Skeletal muscle cell (primary cell): ENCODE measurements at places on chromosomes 3 and 15.

DNA sequence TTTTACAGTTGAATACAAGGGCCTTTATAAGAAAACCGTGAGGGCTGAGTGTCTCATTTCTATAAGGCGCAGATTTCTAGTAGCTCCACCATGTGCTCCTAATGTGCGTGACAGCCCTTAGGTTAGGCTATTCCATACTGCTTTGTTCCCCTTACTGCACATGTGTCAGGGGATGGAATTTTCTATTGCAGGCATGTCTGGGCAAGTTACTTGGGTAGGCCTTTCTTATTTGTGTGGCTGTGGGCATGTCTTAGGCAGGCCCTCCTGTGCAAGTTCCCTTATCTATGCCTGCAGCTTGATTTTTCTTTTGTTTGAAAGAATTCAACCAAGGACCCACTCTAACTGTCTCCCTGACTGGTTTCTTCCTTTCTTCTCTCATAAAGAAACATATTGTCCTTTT, 434.2 kb upstream of the CNTN3 start:
- DNase-seq: no peak

DNA sequence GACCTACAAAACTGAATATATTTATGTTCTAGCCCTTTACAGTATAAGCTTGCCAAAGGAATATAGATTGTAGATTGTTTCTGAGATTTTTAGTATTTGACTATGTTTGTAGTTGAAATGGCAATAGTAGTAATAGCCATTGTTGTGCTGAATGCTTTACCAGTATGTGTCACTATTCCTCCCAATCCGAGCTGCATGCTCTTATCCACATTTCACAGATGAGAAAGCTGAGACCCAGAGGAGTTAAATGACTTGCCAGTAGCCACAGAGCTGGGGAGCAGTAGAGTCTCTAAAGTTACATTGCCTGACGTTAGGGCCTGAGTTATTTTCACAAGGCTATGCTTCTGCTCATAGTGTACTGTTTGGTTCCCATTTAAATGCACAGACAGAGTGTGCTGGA, 3.3 kb upstream of the GLB1 start:
- no peak for DNase-seq

GRCh38 chr3:37646865-37647264, 214.8 kb upstream of the CTDSPL start:
- DNase-seq: no peak

GRCh38 chr15:74482661-74483060, 21.7 kb upstream of the UBL7 start:
- DNase-seq: no peak

DNA sequence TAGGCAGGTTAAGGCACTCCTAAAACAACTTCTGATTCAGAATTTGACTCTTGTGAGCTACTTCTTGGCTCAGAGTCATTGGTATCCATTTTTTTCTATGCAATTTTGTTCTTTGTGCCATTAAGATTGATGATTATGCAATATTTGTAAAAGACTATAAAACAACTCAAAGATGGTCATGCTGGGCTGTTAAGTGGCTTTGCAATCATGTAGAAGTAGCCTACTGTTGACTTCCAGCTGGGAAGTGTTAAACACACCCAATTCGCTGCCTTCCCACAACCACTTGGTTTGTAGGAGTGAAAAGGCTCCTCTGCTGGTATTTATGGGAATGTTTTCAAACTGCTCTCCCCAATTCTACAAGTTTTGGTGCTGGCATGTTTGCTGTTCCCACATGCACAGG, 74.7 kb upstream of the COL6A6 start:
- DNase-seq: no peak

DNA sequence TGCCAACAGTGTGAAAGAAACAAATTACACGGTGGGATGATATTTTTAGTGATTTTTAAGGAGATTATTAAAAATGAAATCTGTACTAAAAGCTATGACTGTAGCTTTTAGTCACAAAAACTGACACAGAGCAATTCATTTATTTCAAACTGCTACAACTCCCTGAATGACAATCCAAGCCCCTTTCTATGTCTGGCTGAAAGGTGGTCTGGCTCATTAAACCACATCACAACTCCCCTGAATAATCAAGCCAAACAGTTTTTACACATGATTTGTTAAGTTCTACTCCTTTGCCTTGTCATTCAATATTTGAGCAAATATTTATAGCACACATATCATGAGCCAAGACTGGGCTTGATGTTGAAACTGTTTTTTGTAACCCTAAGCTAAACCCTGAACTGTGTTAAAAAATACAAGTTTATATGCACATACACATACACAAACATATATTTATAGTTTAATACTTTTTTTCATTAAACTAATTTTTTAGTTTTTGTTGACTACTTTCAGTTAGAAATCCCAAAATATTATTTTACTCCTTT, 125.5 kb downstream of the RBMS3 start:
- DNase-seq: no peak

- DNase-seq: no peak
These were observed 1.2 kb downstream of the TRH start for GRCh38 chr3:129975705-129976048.

- peak; percentile 4 for DNase-seq
These were observed 31.9 kb downstream of the CEP63 start for GRCh38 chr3:134517791-134518190.

- DNase-seq: no peak
These were observed 73.9 kb upstream of the KCNH8 start for GRCh38 chr3:19074257-19074900.

- no peak for DNase-seq
These were observed 165.8 kb downstream of the NUP210 start for GRCh38 chr3:13254028-13254951.

- no peak for DNase-seq
These were observed at the start of gene PARP14 for GRCh38 chr3:122680475-122681283. Gene PARP14 (plus strand): TSS chr3:122680839. CDS start chr3:122680884, 45 bp downstream.

GRCh38 chr3:49563040-49563578, 8.8 kb downstream of the BSN start:
- no peak for DNase-seq

DNA sequence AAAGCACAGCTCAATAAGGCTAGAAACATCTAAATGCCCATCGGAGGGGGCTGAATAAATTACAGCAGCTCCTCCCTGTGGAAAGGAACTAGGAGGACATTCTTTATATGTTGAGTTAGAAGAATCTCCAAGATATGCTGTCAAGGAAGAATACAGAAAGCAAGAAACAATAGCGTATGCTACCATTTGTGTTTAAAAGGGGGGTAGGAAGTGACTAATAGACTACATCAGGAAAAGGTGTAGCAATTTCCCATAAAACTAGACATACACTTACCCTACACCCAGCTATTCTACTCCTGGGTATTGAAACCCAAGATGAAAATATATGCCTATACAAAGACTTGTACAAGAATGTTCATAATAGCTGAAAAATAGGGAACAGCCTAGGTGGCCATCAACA, 21.6 kb downstream of the SEC61A1 start:
- DNase-seq: no peak

GRCh38 chr3:39388741-39389248, 5.6 kb downstream of the SLC25A38 start:
- no peak for DNase-seq

DNA sequence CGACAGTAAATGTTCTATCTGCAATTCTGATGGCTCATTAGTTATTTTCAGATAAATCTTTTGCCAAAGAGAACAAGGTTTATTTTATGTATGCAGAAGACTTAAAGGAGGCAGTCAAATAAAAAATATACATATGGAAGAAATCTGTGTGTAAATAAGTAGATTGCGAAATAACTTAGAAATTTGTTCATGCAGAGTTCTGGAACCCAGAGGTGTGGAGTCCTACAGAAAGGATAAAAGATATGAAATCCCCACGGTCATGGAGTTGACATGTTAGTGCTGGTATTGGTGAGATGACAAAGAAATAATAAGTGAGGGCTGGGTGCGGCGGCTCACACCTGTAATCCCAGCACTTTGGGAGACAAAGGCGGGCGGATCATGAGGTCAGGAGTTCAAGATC, 111.2 kb upstream of the CFAP20DC start:
- no peak for DNase-seq

- DNase-seq: peak; percentile 62
These were observed 456.2 kb upstream of the THBS1 start for GRCh38 chr15:39124553-39125171.

GRCh38 chr15:74172701-74173379, 670 bp upstream of the ISLR start:
- no peak for DNase-seq

- no peak for DNase-seq
These were observed 8.0 kb downstream of the TBC1D2B start for GRCh38 chr15:78069462-78070029.

GRCh38 chr15:85828874-85829273, 34.1 kb upstream of the KLHL25 start:
- DNase-seq: no peak

- DNase-seq: no peak
These were observed 94.5 kb downstream of the FBN1 start for GRCh38 chr15:48550822-48551525.
